Activated naive CD8-positive, alpha-beta T cell treated with anti-CD3 and anti-CD28 coated beads, Interleukin-2, amount 50 U/mL, for 24 hours (primary cell): ENCODE measurements at places on chromosomes 4 and X.

DNA sequence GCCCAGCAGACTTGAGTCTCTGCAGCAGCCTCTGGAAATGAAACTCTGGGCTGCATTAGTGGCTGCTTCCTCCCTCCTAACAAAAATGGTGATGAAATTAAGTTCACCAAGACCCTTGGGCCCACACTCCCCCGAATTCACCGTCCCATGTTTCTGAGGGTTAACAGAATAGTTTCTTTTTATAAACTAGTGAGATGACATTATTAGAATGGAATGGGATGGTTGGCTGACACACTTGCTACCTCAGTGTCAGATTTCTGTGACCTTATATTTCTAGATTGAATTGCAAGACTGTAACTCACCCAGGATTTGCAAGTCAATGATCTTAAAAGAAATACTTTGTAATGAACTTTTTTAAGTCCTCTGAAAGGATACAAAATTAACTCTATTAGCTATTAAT is 127.1 kb downstream of the SHROOM3 start:
- DNase-seq, result no peak

- no peak for DNase-seq
These were observed 147.2 kb upstream of the DKK2 start for GRCh38 chr4:107183155-107183774.

- no peak for DNase-seq
These were observed 859.5 kb downstream of the STIM2 start for GRCh38 chr4:27720010-27720766.

DNA sequence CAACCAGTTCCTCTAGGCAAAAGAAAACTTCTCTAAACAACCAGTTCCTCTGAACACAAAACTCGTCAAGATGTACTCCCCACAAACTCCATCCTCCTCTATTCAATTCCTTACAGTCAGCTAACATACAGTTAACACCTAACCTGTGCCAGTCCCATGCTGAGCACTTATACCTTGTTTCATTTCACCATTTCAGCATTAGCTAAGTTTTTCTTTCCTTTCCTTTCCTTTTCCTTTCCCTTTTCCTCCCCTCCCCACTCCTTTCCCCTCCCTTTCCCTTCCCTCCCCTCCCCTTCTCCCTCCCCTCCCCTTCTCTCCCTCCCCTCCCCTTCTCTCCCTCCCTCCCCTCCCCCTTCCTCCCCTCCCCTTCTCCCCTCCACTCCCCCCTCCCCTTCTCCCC is 13.1 kb downstream of the HERC6 start:
- no peak for DNase-seq

DNA sequence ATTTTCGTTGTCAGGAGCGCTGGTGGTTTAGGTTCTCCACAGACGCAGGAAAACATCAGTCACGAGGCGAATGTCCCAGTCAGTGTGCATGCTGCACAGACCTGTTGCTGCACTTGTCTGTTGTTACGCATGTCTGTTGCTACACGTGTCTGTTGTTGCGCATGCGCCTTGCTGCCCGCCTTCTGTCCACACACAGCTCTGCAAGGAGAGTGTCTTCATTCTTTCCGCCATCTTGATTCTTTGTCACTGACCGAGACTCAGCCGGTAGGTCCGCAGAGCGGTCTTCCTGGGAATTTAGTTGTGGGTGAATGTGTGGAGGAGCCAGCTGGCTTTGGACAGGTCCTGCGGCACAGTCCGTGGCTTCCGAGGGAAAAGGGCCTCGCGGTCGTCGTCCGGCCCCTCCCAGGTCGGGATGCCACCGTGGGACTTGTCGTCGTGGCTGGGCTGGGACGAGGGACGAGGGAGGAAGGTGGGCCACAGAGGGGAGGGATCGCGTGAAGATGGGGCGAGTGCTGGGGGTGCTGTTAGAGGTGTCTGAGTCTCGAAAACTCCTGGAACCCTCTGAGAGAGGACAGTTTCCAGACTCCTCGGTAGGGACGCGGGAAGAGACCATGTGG is at the start of gene PAGE2B:
Gene PAGE2B, plus strand, starts transcription at position 180 of the 617 bp plus-strand sequence. CDS start 1,012 bp downstream, outside the sequence.
- DNase-seq, result no peak

DNA sequence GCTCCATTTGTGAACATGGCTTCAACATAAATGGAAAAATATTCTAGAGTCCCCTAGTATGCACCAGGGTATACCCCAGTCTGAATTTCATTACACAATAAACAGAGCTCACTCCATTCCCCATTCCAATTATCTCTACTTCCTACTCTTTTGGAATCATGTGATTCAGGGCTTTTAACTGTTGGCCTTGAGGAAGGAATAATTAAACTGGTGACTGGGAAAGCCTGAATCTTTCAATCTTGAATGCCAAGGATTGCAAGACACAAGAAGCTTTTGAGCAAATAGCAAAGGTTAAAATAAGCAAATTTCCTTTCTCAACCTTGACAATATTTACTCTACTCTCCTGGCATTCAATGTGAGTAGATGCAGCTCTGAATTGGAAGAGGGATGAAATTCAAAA is 77.5 kb upstream of the INPP4B start:
- no peak for DNase-seq
